ENCODE measurements at places on chromosomes 11 and 22.

GRCh38 chr22:19809741-19810140 lies 44.9 kb downstream of the GNB1L start:
- no peak for DNase-seq

DNA sequence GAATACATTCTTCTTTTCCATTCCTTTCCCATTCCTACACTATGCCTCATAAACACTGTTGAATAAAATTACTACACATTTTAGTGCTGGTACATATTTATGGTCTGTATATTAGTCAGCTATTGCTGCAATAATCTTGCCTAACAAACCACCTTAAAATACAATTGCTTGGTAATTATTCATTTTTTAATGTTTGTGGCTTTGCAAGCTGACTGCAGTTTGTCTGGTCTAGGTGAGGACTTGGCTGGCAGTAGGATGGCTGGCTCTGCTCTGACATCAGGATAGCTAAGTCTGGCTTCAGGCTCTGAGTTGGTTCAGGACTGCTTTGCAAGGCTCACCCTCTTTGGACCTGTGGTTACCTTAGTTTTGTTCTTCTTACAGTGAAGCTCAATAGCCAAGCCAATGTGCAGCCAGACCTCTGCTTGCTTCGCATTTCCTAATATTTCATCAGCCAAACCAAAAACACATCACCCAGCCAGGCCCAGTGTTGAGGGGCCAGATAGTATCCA lies 913.4 kb upstream of the RAG2 start:
- DNase-seq: no peak

GRCh38 chr11:21489416-21490115 lies 703.3 kb upstream of the ANO5 start:
- DNase-seq: no peak

GRCh38 chr22:46043816-46044620 lies 67.1 kb upstream of the WNT7B start:
- DNase-seq: peak; percentile 42

DNA sequence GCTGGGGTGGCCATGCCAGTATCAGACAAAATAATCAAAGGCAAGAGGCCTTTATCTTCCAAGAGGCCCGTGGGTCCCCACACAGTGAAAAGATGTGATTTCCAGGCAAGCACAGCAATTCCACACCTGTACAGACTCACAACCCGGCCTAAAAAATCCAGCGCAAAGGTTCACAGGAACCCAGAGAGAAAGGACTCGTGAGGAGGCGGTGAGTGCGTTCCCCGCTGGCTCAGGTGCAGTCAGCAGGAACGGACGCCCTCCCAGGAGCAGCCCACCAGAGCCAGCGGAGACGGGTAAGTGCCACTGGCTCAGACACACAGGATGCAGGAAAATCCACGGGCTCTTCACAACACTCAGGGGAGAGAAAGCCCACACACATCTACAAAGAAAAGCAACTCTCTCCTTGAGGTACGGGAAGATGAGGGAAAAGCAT lies 4.4 kb downstream of the TOLLIP start:
- no peak for DNase-seq

DNA sequence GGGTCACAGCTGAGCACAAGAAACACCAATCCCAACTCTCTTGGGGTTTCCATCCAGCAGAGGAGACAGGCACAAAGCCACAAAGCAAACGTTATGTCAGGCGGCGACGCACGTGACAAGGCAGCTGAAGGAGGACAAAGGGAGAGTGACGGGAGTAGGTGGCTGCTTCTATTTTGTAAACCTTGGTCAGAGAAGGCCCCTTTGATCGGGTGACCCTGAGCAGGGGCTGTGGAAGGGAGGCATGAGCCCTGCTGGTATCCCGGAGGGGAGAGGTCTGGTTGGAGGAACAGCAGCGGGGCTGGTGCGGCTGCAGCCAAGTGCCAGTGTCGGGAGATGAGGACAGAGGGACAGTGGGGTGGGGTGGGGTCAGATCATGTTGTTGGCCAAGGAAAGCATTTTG lies 17.3 kb upstream of the RFPL3 start:
- no peak for DNase-seq

GRCh38 chr22:37439347-37439746 lies 12.1 kb upstream of the ELFN2 start:
- DNase-seq: no peak

DNA sequence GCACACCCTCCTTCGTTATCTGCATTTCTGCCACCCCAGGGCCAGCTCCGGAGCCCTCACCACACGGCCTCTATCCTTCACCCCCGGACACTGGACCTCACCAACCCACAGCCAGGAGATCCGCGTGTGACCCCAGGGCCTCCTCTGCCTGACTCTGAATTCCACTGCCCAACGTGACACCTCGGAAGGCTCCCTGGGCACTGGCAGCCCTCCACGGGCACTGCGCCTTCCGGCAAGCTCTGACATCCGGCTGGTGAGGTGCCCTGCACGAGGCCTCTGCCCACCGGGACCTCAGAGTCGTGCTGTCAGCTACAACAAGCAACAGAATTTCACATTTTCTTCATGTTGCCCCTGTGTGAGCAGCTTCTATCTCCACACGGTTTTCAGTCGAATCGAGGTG lies 148.3 kb downstream of the CRYBB2 start:
- DNase-seq: no peak
